ENCODE measurements at places on chromosomes 11 and 22.

DNA sequence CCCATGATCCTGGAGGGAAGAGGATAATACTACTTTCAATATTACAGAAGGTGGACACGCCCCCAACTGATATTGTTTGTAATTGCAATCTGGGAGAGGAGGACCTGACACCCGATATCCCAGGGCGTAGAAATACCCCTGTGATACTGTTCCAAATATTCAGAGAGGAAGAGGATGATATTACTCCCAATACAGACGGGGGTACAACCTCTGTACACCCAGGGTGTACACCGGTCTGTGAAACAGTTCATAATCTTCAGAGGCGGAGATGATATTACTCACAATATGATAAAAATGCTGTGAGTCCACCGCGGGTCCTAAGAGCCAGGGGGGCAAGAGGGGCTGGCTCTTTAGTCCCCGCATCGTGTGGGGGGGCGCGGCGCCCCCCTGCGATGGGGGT, 57.2 kb upstream of the ALDH3B2 start:
- no peak for DNase-seq

DNA sequence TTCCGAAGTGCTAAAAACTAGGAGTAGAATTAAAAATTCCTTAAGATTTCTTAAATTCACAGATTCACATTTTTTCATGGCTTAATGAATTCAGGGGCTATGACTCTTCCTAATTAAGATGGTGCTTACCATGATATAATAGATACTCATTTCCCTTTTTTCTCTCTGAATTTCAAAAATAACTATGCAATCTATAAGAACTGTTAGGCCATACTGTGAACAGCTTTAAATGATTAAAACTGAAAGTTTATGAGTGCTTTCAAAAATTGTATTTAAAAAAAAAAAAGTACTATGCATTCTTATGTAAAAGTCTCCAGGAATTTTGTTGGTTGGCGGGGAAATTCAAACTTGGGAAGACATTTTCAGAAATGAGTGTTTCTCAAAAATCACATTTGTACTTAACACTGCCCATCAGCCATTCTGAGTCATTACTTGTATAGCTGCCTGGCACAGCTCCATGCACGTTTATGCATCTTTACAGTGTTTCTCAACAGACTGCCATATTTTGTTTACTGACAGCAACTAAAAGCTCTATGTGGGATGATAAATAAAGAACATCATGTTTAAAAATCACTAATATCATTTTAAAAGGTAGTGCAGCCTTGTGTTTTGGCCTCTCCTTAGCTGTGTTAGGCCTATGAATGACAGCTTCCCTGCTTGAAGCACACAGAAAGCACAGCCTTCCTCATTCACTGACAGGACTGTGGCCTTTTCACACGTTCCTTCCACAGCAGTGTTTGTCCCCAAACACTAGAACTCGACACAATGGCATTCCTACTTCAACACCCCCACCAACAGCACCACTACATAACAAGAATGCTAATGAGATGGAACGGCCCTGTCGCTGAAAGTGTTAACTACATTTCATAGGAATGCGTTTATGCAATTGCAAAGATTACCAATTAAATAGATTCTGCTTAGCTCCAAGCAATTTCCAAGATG, 131.4 kb downstream of the DCDC1 start:
- no peak for DNase-seq

DNA sequence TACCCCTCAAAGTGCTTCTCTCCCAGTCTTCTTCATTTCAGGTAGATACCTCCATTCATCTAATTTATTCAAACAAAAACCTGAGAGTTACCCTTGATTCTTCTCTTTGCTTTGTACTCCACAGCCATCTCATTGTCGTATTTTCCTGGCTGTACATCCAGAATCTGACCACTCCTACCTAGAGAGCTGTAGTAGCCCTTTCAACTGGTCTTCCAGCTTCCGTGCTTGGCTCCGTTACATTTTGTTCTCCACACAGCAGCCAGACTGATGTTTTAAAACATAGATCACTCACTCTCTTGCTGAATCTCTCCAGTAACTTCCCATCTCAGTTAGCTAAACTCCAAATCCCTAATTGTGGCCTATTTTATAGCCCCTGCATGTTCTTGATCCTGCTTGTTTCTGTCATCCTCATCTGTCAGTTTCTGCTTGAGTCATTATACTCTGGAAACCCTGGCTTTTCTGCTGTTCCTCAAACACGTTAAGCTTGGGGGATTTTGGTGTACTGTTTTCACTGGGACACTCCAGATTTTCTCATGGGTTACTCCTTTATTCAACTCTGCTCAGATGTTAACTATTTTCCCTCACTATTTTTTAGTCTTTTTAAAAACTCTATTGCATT, 7.4 kb downstream of the SPCS2 start:
- no peak for DNase-seq

DNA sequence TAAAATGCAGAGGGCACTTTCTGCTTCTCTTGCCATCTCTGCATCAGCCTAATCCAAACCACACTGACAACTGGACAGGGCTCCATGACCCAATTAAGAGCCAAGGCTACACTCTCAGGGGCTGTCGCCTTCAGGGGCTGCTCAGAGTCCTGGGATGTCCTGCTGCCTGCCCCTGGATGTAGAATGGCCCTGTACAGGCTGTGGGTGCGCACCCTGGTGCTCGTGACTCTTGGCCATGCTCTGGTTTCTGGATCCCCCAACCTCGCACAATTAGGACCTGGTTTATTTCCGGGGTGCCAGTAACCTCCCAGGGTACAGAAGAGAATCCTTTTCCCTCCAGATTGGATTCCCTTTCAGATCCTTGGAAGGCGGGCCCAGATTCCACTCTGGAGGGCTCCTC, 11.3 kb downstream of the IFT27 start:
- DNase-seq, result no peak

GRCh38 chr11:14455648-14456430, 43.8 kb downstream of the COPB1 start:
- no peak for DNase-seq

- DNase-seq, result no peak
Observed at GRCh38 chr22:35480627-35481550, 59.7 kb upstream of the RASD2 start.

Data from GM18507 (cell line).